WTC11 (cell line): ENCODE measurements at places on chromosomes 2 and 18. TPM values are rescaled to one million over a fixed set of nuclear protein-coding genes. Genes with fewer than 3 reads are reported as not detected.
A peak's percentile ranks its signal among the peaks of the same experiment; 100 is the strongest.

DNA sequence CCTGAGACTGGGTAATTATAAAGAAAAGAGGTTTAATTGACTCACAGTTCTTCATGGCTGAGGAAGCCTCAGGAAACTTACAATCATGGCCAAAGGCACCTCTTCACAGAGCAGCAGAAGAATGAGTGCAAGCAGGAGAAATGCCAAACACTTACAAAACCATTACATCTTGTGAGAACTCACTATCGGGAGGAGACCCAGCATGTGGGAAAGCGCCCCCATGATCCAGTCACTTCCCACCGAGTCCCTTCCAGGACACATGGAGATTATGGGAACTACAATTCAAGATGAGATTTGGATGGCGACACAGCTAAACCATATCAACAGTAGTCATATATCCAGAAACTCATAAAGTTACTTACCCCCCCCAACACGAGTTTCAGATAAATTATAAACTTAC lies 28.6 kb downstream of the TLK1 start:
- H3K27ac ChIP-seq, result peak overlapping the region; percentile 60
- no peak for DNase-seq
- peaks cover 50% of the 10 kb centered on the region for H3K4me1 ChIP-seq
- H3K4me3 ChIP-seq, result no peak overlapping the region

GRCh38 chr18:50560681-50561629 lies 1.1 kb downstream of the MAPK4 start:
- peaks cover 76% of the 10 kb centered on the region for H3K27me3 ChIP-seq
- no peak overlapping the region for H3K27ac ChIP-seq
- peaks cover 2% of the 10 kb centered on the region for H3K36me3 ChIP-seq
- peak; percentile 25 for DNase-seq

GRCh38 chr2:170783549-170783948 lies 13.4 kb downstream of the ERICH2 start:
- H3K27me3 ChIP-seq, result no peaks in the 10 kb centered on the region
- no peaks in the 10 kb centered on the region for H3K36me3 ChIP-seq
- H3K27ac ChIP-seq, result no peak overlapping the region
- H3K4me1 ChIP-seq, result peaks cover 4% of the 10 kb centered on the region
- no peak overlapping the region for H3K4me3 ChIP-seq

GRCh38 chr2:105446501-105446900 lies 47.6 kb upstream of the FHL2 start:
- no peaks in the 10 kb centered on the region for H3K36me3 ChIP-seq
- no peak overlapping the region for H3K4me3 ChIP-seq
- no peaks in the 10 kb centered on the region; the same call in 1 of the 2 replicates for H3K27me3 ChIP-seq
- H3K4me1 ChIP-seq, result peaks cover 16% of the 10 kb centered on the region
- no peak overlapping the region for H3K27ac ChIP-seq

- no peak overlapping the region for H3K4me3 ChIP-seq
- DNase-seq, result no peak
- H3K4me1 ChIP-seq, result peaks cover 19% of the 10 kb centered on the region
- peaks cover 7% of the 10 kb centered on the region for H3K36me3 ChIP-seq
- H3K27me3 ChIP-seq, result no peaks in the 10 kb centered on the region
Observed at GRCh38 chr2:238376884-238377391, 49.8 kb upstream of the ASB1 start.

- H3K4me3 ChIP-seq, result no peak overlapping the region
- no peaks in the 10 kb centered on the region; the same call in 1 of the 2 replicates for H3K27me3 ChIP-seq
- no peak for DNase-seq
- 0 out of 2 replicates have a peak, but pooled peaks cover 4% of the 10 kb centered on the region for H3K4me1 ChIP-seq
Observed at GRCh38 chr2:199055336-199055735, 402.4 kb downstream of the SATB2 start.

DNA sequence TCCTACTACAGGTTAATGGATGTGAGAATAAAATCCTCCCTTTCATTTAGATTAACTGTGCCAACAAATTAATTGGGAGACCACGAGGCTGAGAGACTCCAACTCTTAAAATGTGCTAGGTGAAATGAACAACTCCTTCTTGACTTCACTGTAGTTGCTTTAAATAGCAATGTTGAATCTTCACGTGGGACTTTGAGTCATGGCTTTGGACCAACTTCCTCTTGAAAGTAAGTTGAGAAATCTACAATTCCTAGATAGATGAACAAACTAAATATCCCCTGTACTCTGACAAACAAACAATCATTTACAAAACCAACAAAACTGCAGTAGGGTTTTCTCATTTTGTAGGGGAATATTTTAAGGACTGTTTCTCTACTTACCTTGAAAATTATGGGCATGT lies 291.9 kb upstream of the SPRED2 start:
- no peak for DNase-seq
- H3K36me3 ChIP-seq, result peaks cover 8% of the 10 kb centered on the region; the same call in 1 of the 2 replicates
- H3K27ac ChIP-seq, result no peak overlapping the region
- no peak overlapping the region for H3K4me3 ChIP-seq
- peaks cover 9% of the 10 kb centered on the region for H3K4me1 ChIP-seq

DNA sequence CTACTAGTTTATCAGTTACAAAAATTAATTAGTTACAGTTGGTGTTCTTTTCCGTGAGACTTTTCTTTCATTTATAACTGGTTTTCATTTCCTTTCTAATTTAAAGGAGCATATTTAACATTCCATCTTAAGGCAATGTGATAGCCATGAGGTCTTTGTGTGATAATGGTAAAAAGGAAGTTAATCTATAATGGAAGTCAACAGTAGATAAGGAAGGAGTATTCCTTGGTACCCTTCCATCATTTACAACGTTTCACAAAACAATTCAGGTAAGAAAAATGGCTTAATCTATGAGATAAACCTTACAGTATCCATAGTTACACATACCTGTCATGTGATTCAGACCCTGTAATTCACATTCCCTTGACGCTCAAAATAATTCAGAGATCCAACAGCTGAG lies 525.4 kb upstream of the VWC2L start:
- H3K27ac ChIP-seq, result no peak overlapping the region
- H3K4me3 ChIP-seq, result no peak overlapping the region
- H3K27me3 ChIP-seq, result no peaks in the 10 kb centered on the region
- DNase-seq, result no peak
- no peaks in the 10 kb centered on the region for H3K4me1 ChIP-seq
- H3K36me3 ChIP-seq, result peaks cover 3% of the 10 kb centered on the region; the same call in 1 of the 2 replicates

DNA sequence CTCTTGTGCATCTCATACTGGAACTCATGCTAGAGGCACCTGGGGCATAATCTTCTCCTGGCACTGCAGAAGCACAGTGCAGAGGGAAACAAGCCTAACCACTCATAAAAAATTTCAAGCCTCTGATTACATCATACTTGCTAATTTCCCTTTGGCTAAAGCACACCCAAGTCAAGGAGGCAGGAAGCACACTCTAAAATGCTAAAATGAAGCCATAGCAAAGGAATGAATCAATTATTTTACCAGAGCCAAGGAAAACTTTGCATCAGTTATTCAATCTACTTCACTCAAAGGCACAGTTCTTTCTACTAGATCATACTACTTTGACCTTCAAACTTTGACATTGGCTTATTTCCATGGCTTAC lies 79.6 kb upstream of the SPOPL start:
- no peak overlapping the region for H3K27ac ChIP-seq
- no peaks in the 10 kb centered on the region for H3K27me3 ChIP-seq
- H3K4me1 ChIP-seq, result peaks cover 10% of the 10 kb centered on the region
- no peak overlapping the region for H3K4me3 ChIP-seq

DNA sequence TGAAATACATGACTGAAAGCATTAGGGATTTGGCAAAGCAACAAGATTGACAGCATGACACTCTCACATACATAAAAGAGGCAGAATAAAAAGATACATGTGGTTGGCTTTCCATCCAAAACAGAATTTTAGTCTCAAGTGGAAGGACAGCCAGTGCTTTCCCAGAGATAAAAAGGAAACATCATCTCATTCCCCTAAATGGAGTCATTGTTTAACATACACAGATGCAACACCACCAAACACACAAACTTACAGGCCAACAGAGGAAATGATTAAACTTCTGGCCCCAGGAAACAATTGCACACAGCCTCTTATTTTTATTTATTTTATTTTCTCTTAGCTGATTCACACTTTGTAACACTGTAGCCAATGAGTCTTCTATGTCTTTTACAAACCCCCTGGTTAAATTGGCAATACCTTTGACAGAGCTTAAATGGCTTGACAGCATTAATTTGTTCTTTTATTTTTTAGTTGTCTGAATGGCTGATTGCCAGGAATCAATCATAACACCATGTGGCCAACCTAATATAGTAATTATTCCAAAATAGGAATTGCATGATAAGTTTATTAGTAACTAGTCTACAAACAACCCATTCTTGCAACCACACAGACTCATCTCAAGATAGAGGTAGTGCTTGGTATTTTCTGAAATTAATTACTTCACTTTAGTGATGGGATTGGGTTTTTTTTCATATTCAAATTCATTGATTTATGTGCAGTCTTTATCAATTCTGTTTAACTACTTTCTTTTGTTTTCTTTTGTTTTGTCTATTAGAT lies 190.5 kb downstream of the RND3 start:
- H3K36me3 ChIP-seq, result peaks cover 23% of the 10 kb centered on the region
- H3K4me1 ChIP-seq, result peaks cover 16% of the 10 kb centered on the region
- no peaks in the 10 kb centered on the region for H3K27me3 ChIP-seq

GRCh38 chr2:156279446-156280150 lies 52.9 kb downstream of the NR4A2 start:
- H3K36me3 ChIP-seq, result no peaks in the 10 kb centered on the region
- no peak for DNase-seq

- H3K4me3 ChIP-seq, result no peak overlapping the region
- H3K27me3 ChIP-seq, result no peaks in the 10 kb centered on the region
- H3K4me1 ChIP-seq, result peaks cover 12% of the 10 kb centered on the region
- H3K27ac ChIP-seq, result no peak overlapping the region
Observed at GRCh38 chr18:35426786-35427185, 49.6 kb upstream of the ZNF396 start.

- H3K27me3 ChIP-seq, result peaks cover 88% of the 10 kb centered on the region
- peak overlapping the region; percentile 49 for H3K4me3 ChIP-seq
- peak; percentile 57 for DNase-seq
- H3K4me1 ChIP-seq, result peaks cover 29% of the 10 kb centered on the region
- no peak overlapping the region for H3K27ac ChIP-seq
Observed at GRCh38 chr2:72142570-72143440, 4.9 kb downstream of the CYP26B1 start.

- no peaks in the 10 kb centered on the region for H3K27me3 ChIP-seq
- no peaks in the 10 kb centered on the region for H3K36me3 ChIP-seq
- DNase-seq, result no peak
- H3K27ac ChIP-seq, result no peak overlapping the region
Observed at GRCh38 chr2:215590010-215590745, 154.3 kb upstream of the FN1 start.

DNA sequence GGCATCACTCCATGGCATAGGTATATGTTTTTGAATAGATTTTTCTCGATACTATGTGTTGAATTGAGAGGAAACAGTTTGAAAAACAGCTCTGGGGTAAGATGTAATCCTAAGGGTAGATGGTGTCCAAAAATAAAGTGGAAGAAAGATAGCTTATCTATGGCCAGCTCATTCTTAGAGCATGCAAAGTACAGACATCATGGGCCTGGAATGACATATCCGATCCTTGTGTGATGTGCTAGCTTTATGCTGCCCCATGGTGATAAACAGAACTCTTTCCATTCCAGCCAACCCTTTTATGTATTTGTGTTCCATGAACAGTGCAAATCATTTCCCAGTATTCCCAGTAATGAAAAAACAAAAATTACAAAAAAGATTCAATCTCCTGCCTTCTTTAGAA lies 390.2 kb upstream of the NXPH2 start:
- no peak overlapping the region for H3K27ac ChIP-seq
- no peak overlapping the region for H3K4me3 ChIP-seq
- H3K36me3 ChIP-seq, result no peaks in the 10 kb centered on the region
- no peaks in the 10 kb centered on the region for H3K27me3 ChIP-seq

GRCh38 chr2:139529080-139529479 lies 748.9 kb upstream of the NXPH2 start:
- peaks cover 23% of the 10 kb centered on the region; the same call in 1 of the 2 replicates for H3K4me1 ChIP-seq
- H3K4me3 ChIP-seq, result no peak overlapping the region
- H3K36me3 ChIP-seq, result no peaks in the 10 kb centered on the region
- H3K27me3 ChIP-seq, result no peaks in the 10 kb centered on the region
- H3K27ac ChIP-seq, result no peak overlapping the region

DNA sequence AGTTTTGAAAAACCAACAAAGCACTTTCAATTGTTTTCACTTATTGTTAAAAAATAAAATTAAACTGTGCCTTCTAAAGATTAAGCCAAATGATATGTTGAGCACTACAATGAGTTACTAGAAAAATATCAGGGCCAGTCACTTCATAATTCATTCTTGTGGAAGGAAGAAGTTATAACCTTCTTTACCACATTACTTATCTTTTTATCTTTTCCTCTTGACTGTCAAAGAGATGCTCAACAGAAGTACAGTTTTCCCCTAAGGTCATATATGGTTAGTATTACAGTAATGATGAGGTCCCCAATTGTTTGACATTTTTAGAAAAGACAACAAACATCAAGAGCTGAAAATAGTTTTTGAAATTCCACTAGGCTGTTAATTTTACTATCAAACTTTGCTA lies 9.4 kb downstream of the PELI1 start:
- peaks cover 5% of the 10 kb centered on the region for H3K36me3 ChIP-seq
- H3K27me3 ChIP-seq, result no peaks in the 10 kb centered on the region
- DNase-seq, result no peak
- H3K4me3 ChIP-seq, result no peak overlapping the region
- H3K4me1 ChIP-seq, result peaks cover 79% of the 10 kb centered on the region

DNA sequence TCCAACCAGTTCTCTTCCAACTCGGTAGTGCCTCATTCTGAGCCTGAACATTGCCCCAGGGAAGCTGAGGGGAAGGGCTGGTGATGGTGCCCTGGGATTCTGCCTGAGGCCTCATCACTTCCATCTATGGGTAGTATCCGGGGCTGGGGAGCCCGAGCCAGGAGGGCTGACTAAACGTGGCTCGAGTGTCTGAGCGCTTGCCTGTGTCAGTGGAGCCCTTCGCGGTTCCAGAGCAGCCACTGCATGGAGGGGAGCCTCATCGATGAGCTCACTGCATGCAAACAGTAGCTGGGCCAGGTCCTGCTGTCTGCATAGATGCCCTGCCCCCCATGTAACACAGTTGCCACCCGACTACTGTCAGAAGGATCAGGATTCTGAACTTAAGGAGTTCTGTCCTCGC lies 129.3 kb downstream of the GLI2 start:
- DNase-seq, result no peak
- H3K27ac ChIP-seq, result no peak overlapping the region
- no peaks in the 10 kb centered on the region for H3K27me3 ChIP-seq
- no peak overlapping the region for H3K4me3 ChIP-seq
- no peaks in the 10 kb centered on the region for H3K36me3 ChIP-seq
- peaks cover 74% of the 10 kb centered on the region for H3K4me1 ChIP-seq

DNA sequence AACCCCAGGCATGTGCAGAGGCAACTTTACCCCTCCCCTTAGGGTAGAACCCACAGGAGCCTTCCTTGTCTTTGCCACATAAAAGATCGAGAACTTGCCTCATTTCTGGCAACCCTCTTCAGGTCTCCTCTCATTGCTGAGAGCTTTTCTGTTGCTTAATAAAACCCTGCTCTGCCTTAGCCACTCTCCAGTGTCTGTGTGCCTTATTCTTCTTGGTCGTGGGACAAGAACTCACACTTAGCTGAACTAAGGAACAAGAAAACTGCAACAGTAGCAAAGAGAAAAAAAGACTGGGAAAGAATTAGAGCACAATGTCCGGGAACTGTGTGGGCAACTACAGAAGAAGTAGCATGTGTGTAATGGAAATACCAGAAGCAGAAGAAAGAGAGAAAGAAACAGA lies 56.2 kb upstream of the SMIM21 start:
- H3K27me3 ChIP-seq, result no peaks in the 10 kb centered on the region
- H3K4me3 ChIP-seq, result no peak overlapping the region

The RNF181 gene
- total RNA-seq, result 95.4 to 108 TPM (median 102 TPM) in 3 replicates

The GAREM1 gene
- 7.0 to 7.7 TPM (median 7.4 TPM) in 3 replicates for total RNA-seq

The TRIM43 gene
- total RNA-seq, result 0.11 TPM in 1 of 3 replicates, not detected in the others

The ALK gene
- 0.09 to 0.11 TPM in 2 of 3 replicates, not detected in the other for total RNA-seq

The PTH2R gene
- 0.34 to 0.48 TPM (median 0.37 TPM) in 3 replicates for total RNA-seq

The FOXI3 gene
- 13.4 to 14.0 TPM (median 13.5 TPM) in 3 replicates for total RNA-seq

The LANCL1 gene
- total RNA-seq, result 35.9 to 54.0 TPM (median 52.0 TPM) in 3 replicates
